ENCODE measurements at places on chromosomes 1 and 21.

DNA sequence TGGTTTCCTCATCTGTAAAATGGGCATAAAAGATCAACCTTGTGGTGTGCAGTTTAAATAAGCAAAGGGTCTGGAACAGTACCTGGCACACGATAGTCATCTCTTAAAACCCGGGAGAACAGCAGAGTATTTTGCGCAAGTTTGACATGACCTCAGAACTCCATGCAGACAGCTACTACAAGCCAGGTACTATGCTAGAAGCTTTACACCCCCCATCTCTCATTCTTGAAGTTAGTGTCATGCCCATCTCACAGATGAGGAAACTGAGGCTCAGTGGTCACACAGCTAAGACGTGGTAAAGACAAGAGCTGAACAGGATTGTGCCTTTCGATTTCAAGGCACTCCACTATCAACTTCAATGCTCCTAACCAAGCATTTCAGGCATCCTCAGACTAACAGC, 78.7 kb downstream of the CAPZB start:
- no peak for DNase-seq

DNA sequence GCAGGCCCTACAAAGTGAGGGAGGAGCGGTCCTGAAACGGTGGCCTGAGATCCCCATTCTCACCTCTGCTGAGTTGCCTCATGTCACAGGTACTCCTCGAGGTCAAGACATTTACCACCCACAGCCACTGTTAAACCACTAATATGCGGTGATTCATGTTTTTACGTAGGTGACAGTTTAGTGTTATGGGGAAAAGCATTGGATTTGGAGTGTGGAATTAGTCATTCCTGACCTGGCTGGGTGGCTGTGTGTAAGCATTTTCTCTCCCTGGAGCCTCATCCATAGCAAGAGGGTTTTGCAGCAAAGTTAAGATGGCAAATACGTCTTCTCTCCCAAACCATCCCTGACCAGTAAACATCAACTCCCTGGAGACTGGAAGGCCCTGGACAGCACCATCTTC, 57.8 kb upstream of the KCNJ6 start:
- DNase-seq = peak; percentile 14

GRCh38 chr1:218488986-218489385, 143.8 kb downstream of the TGFB2 start:
- DNase-seq = peak; percentile 84

- no peak for DNase-seq
Observed at GRCh38 chr1:88022516-88022915, 661.6 kb upstream of the PKN2 start.

DNA sequence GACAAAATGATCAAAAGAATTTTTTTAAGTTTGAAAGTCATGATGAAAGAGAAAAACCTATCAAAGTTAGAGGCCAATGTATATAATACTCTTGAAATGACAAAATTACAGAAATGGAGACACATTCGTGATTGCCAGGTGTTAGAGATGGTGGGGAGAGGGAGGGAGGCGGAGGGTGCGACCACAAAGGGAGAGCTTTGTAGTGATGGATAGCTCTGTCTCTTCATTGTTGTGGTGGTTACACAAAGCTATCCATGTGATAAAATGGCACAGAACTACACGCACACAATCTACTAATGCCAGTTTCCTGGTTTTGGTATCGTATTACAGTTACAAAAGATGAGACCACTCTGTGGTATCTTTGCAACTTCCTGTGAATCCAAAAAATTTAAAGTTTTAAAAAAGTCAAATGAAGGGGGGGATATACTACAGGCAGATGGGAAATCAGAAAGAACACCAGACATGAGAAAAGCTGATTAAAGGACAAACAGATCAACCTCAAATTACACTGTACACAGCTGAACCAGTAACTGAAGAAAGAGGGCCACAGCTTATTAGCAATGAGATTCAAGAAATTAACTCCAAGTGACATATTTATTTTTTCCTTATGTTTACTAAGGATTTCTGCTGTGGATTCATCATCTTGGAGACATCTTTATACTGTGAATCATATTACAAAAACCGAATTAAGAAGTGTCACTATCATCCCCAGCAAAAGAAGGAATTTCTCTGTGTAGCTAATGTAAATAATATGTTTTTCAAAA, 199.1 kb downstream of the SLC45A1 start:
- peak; percentile 38 for DNase-seq

- DNase-seq = peak; percentile 92
Observed at GRCh38 chr1:235624721-235625333, 24.8 kb downstream of the GNG4 start.

GRCh38 chr1:56029319-56030003, 549.9 kb downstream of the PLPP3 start:
- DNase-seq = no peak

- no peak for DNase-seq
Observed at GRCh38 chr1:71509051-71509595, 428.3 kb upstream of the ZRANB2 start.

GRCh38 chr1:43367026-43367903, 546 bp downstream of the ELOVL1 start:
- DNase-seq = peak; percentile 18

DNA sequence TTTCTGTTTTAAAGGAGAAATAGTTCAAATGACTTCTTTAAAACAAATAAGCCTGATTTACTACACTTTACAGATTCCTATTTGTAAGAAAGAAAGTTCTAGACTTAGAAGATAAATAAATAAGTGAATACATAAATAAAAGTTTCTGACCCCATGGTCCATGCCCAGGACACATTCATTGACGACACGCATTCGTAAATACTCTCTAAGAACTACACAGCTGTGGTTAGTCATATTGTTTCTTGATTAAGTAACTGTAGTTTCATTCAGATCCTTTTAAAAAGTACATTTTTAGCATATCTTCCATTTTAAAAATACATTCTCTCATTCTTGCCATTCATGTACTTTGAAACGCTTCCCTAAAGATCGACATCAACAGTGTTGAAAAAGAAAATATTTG, 497.4 kb downstream of the SETD4 start:
- no peak for DNase-seq

- peak; percentile 7 for DNase-seq
Observed at GRCh38 chr1:57423656-57424211, at the start of gene DAB1. Gene DAB1 (minus strand): TSS chr1:57424060. CDS start chr1:57291030, 133,030 bp downstream.

GRCh38 chr1:117037802-117038201, 22.3 kb upstream of the TTF2 start:
- no peak for DNase-seq

DNA sequence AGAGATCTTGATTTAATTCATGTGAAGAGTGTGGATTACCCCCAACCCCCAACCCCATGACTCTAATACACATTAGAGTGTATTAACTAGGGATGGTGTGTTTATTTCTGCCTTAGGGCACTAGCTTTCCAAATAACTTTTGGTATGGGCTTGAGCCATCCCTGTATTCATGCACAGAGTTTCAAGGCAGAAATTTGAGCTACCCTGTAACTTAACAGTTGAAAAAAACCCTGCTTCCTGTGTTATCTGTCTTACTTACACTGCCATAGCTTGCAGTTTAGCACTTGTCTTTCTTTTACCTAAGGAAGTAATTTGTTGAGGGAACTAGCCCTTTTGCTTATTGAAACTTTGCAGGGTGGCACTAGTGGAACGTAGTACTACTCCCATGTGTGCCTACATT, 6.3 kb downstream of the SRSF11 start:
- peak; percentile 36 for DNase-seq

- DNase-seq = peak; percentile 50
Observed at GRCh38 chr1:154729031-154729442, 121.1 kb upstream of the ADAR start.

- DNase-seq = no peak
Observed at GRCh38 chr1:35863136-35863535, 19.9 kb upstream of the AGO1 start.

GRCh38 chr1:179828554-179829110, 49.0 kb downstream of the TOR1AIP2 start:
- DNase-seq = no peak
